ENCODE measurements at places on chromosomes 7 and 10. TPM values are rescaled to one million over a fixed set of nuclear protein-coding genes. Genes with fewer than 3 reads are reported as not detected.

ASB10 gene
- total RNA-seq: 0.56 TPM

TMEM178B gene
- total RNA-seq: 19.4 TPM

FFAR4 gene
- total RNA-seq: 0.96 TPM

TAS2R5 gene
- total RNA-seq: 1.8 TPM

ERCC6 gene
- 18.1 TPM for total RNA-seq

KCNIP2 gene
- total RNA-seq: 5.9 TPM

- ATAC-seq: peak; percentile 98
Measured at GRCh38 chr10:83945982-83946718, 193.2 kb upstream of the GHITM start.

DNA sequence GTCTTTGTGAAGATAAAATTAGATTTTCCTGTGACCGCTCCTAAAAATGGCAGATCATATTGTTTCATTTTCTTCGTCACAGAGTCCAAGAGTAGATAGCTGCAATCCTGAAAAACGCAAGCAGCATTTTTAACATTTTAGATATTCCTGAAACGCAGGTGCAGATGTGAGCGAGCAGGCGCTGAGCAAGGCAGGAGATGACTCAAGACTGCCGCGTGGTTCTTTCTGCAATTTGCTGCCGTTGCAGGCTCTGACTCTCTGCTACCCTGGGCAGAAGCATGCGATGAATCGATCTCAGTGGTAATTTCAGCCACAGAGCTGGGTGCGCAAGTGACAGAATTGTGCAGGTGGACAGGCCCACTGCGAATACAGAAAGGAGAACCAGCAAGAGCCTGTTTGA, 331.9 kb downstream of the ACTR3B start:
- no peak for ATAC-seq

- no peak for ATAC-seq
Measured at GRCh38 chr7:156238366-156239133, 402.0 kb upstream of the RNF32 start.

DNA sequence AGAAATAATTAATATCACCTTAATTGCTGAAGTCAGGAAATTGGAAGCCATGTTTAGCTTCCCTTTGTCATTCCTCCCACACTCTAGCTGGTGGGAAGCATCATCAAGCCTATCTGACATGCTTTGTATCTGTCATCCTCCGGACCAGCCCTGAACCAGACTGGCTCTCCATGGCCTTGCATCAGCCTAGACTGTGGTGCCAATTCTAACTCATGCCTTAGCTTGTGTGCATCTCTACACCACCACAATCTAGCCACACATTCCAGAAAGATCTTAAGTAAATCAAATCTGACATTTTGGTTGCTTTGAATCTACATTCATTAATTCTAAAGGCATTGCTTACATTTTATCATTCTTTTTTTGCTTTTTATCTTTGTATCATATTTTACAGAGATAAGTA, 196.4 kb upstream of the VSTM2A start:
- no peak for ATAC-seq

GRCh38 chr7:136687693-136688322, 180.6 kb upstream of the CHRM2 start:
- no peak for ATAC-seq

DNA sequence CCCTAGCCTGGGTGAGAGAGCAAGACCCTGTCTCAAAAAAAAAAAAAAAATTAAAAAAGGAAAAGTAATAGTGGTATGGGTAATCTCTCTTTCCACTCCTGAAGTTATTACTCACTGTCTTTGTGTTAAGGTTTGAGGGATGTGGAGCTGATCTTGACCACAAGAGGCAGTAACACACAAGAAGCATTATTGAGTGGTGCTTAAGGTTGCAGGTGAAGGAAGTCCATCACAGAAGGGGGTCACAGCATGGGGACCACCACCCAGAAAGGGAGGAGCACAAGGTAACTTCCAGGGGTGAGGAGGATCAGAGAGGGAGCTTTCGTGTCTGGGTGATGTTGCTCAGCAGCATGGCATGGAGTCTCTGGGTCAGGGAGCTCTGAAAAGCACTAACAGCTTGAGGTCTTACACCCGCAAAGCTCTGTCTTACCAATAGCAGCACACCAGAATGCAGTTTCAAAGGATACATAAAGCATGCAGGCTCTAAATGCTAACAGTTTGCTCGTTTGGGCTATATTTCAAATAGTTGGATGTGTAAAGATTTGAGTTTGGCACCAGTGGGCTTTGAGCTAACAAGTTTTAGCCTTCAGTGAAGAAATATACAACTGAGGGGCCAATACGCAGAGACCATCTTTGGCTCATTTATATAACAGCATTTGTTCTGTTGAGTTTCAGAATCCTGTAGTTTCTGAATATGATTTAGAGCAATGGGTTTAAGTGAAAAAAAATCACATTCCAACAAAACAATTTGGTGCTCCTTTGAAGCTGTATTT, 100.4 kb upstream of the DNAJC1 start:
- ATAC-seq: no peak

DNA sequence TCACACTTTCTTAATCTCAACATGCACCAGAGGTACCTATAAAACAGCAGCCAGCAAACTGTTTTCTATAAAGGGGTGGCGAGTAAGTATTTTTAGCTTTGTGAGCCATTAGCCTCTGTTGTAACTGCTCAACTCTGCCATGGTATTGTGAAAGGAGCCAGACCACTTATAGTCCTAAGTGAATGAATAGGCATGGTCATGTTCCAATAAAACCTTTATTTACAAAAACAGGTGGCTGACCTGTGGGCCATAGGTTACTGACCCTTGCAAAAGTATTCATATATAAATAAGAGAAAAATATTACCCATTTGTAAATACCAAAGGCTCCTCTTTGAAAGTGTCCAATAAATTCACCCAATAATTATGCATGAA, 50.3 kb downstream of the ICA1 start:
- no peak for ATAC-seq

DNA sequence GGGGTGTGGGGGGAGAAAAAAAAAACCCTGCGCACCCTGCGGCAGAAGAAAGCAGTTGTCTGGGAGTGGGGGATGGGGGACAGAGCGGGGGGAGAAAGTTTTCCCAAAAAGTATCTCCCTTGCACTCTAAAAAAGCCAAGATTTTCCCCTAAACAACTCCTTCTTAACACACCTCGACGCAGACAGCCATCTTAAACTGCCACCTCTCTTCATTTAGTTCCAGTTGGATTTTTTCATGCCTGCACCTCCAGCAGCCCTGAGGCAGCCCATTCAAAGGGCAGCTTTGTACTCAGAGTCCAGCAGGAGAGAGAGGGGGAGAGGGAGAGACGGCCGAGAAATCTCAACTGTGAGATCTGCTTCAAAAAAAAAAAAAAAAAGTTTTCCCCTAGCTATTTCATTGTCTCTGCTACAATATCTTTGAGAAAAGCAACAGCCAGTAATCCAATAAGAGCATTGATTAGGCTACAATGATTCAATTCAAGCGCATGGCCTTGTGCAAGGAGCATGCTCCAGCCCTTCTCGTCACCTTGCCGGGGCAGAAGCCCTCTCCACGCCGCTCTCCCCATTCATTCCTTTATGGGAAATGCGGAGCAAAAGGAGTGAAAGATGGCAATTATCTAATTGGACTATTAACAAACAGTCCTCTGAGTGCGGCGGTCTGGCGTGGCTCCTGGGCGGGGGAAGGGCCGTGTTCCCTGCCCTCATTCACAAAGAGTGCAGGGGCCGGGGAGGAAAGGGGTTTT, 939 bp upstream of the VAX1 start:
- no peak for ATAC-seq

- no peak for ATAC-seq
Measured at GRCh38 chr7:47291461-47292081, 290.3 kb downstream of the TNS3 start.

DNA sequence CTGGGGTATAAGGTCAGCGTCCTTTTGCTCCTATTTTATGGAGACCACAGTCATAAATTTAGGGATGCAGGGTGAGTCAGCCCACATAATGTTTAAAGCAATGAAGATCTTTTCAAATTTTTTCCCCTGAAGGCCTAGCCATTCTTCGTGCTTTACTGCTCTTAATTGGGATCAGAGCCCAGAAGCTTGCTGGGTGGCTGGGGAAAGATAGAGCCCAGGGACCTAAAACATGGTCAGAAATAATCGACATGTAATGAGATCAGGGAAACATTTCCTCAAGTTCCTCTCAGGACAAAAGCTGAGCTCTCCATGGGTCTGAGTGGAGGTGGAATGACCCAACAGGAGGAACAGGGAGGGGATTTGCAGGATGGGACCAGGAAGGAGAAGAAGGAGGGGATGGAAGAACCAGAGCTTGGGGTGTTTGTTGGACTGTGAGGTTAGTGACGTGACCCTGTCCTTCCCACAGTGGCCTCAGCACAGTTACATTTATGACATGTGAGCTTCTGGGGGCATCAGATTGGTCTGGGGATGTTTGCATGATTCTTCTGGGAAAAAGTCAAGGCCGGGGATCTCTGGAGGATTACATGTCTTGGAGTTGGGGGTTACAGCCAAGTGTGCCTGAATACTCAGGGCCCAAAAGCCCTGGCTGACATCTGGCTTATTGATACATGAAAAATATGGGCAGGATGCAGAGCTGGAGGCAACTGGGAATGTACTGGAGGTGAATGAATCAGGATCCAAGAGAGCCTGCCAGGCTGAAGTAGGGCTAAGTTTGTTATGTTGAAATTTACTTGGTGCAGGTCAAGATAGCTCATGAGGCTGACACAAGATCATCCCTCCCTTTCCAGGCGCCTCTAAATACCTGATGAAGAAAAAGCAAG, 477.9 kb downstream of the RPS24 start:
- ATAC-seq: no peak

- ATAC-seq: no peak
Measured at GRCh38 chr7:20095436-20095835, 121.7 kb downstream of the MACC1 start.

DNA sequence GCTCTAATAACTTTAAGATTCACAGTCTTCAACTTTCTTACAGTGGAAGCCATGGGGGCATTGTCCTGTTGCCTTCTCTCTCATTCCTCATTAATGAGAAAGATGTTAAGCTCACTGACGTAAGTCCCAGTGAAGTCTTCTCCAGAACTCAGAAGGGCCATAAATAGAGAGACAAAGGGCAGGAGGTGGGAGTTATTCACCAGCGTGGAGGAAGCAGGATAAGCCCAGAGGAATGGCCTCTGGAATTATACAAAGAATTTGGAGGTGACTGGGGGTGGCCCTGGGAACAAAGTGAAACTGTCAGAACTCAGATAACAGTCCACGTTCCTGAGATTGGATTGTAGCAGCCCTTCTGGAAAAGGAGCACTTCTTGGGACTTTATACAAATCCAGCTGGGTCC, 52.4 kb downstream of the SORBS1 start:
- no peak for ATAC-seq

- ATAC-seq: peak; percentile 95
Measured at GRCh38 chr7:119270045-119270464, 1002.9 kb upstream of the KCND2 start.

DNA sequence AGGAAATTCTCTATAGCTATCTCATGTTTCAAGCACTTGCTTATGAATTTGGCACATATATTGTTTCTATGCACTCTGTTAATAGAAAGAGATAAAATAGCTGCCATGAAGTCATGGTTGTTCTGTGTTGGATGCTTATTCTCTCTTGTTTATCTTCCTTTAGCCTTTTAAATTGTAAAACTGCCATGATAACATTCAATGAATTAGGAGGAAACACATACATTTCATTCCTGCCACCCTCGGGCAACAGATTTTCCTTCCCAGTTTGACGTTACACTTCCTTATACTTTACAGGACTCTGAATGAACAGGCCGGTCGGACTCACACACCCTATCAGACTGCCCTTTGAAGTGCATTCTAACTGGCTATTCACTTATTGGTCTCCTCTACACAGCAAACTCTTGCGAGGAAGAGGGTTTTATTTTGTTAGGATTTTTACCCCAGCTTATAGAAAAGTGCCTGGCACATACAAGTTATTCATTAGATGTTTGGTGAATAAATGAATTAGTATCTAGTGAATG, 65.7 kb upstream of the FERD3L start:
- ATAC-seq: peak; percentile 84

GRCh38 chr7:139870380-139870779, 41.3 kb downstream of the TBXAS1 start:
- no peak for ATAC-seq

- ATAC-seq: no peak
Measured at GRCh38 chr7:33619264-33619663, 286.1 kb upstream of the BMPER start.

DNA sequence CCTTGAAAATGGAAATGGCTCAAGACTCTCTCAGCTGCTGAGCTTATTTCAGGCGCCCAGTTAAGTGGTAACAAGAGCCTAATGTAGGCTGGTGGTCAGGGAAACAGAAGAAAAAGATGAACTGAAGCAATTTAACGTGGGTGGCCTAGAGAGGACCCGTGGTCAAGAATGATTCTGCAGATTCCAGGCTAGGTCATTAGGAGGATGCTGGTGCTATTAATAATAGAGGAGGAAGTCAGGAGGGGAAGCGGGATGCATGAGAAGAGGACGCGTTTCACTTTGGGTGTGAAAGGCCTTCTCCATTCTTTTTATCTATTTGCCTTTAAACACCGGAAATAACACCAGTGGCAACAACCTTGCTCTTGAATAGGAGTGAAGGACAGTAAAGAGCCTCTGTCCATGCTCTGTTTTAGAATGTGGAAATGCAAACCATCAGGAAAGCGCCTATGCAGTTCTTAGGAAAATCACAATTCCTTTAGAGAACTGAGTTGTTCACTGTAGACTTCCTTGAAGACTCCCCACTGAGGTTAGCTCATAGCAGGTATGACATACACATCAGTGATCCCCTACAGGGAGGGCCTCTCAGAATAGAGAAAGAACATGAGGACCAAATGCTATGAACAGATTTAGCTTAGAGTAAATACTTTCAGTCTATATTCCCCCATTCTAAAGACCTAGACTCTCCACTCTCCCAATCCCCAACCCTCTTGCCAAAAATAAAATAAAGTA, 8.6 kb downstream of the LIPA start:
- ATAC-seq: no peak

DNA sequence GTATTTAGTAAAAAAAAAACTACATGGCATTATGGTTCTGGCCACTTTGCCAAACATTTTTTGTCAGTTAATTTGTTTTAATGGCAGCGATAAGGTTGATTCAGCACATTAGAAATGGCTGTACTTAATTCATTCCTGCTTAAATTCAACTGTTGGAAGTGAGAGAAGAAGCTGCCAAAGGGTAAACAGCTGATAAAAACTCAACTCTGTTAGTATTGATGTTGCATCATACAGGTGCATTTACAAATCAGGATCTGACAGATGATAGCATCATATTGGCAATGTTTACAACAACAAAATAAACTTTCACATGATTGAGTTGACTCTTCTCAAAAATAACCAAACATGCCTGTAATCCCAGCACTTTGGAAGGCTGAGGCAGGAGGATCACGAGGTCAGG, 444.3 kb downstream of the IPMK start:
- no peak for ATAC-seq

DNA sequence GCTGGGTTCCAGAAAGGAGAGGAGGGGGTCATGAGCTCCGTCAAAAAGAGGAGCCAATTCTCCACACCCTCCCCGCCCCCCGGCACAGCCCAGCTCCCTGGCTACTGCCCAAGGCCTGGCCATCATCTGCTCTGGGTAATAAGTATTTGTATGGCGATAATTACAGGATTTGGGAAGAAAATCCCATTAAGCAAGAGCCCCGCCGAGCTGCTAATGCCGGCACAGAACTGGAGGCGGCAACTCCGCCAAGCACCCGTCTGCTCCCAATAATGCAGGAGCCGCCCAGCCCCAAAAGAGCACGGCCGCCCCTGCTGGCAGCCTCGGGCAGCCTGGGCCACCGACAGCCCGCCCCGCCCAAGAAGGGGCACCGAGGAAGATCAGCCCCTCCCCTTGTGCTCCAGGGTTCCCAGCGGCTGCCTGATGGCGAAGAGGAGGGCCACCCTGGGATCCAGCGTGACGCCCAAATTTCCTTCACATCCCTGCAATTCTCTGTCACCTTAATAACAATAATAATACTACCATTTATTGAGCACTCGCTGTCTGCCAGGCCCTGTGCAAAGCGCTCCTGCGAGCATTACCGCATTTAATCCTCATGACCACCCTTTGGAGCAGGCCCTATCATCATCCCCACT, 5.9 kb downstream of the SLIT1 start:
- ATAC-seq: peak; percentile 83

All from motor neuron (in vitro differentiated cells).